ENCODE measurements at places on chromosomes 1 and 21.

GRCh38 chr1:59733443-59734141 lies 81.2 kb upstream of the HOOK1 start:
- no peak for DNase-seq

DNA sequence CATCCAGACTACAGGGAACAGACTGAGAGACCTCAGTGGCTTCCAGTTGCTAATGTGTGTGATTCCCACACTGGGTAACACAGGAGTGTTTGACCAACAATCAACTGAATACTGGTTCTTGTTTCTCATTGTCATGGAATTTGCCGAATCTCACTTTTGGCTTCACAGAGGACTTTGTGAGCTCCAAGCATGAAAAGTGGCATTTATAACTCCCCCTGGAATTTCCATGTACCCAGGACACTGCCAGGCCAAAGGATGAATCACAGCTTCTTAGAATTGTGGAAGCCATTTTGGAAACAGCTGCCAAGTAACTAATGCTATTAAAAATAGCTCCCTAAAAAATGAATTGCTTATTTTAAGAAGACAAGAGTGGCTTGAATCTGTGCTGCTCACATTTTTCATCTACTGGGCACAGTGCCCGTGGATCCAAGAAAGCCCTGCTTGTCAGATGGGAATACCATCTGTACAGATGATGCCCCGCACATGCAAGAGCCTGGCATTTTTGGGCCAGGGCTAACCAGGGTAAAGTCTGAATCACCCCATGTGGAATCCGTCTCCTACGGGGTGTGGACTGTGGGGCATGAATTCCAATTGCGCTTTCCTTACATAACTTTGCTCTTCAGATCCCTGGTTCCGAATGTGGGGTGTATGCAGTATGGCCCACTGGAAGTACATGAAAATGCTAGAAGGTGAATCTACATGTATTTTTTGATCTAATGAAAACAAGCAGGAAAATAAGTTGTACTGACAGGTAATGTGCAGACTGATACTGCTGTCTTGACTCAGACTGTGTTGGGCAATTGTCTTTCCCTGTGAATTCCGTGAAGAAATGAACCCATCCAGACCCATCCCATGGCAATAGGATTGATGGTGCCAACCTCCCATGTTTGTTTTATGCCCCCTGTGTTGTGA lies 487.3 kb downstream of the SIPA1L2 start:
- no peak for DNase-seq

- DNase-seq, result no peak
These were observed 1.1 kb downstream of the DPH2 start for GRCh38 chr1:43970911-43971310.

- no peak for DNase-seq
These were observed 84.6 kb downstream of the GPR88 start for GRCh38 chr1:100622506-100622905.

DNA sequence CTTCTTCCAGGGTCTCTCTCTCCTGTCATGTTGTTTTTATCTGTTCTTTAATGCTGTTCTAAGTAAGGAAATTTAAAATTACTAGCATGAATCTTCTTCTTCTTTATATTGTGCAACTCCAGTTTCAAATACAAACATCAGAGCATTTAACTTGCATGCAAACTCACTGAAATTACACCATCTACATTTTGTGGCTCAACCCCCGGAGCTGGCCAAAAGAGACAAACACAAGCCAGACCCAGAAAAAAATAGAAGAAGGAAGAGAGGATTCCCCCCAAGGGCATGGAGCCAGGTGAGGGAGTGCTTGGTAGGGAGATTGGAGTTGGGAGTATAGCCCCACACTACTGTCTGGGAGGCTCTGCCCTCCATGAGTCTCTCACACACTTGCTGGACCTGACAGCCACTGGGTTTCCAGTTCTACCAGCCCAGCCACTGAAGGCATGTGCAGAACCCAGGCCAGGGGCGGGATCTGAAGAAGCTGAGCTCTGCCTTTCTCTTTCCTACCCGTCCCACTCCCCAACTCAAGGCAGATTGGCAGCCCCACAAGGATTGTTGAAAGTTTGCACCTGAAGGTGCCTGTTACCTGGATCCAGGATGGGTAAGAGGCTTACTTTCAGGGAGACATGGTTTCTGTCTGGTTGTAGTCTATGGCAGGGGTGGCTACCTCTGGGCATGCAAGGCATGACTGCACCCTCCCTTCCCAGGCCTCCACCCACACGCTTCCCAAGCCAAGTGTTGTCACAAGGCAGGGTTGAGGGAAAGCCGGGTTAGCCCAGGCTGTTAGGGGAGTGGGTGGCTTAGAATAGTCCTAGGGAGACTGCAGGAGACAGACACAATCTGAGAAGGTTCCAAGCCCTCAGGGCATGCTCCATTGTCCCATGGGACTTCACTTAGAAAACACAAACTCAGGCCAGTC lies 297.2 kb downstream of the TGFB2 start:
- peak; percentile 32 for DNase-seq

DNA sequence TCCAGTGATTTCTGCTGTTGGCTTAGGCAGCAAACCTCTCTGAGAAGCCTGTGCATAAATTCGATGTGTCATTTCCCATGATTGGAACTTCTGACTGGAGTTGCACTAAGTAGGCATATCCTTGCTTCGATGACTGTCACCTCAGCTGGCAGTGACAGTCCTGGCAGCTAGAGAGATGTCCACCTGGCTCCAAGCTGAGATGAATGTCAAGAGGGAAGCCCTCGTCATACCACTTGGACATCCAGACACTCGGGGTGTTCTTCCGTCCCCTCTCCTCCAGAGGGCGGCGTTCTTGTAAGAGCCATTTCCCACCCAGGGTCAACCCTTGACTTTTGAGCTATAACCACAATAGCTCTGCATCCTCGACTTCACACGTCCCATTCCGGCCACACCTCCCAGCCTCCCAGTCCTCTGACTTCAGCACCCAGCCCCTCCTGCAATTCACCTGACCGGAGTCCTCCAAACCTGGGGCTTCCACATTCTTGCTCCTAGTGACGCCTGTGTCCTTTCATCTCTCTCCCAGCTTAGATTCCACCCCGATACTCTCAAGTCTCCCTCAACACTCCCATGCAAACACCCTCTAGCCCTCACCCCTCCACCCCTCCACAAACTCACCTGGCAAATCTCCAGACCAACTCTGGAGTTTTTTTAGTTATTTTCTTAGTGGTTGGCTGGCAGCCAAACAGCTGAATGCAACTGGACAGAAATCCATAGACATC lies 17.3 kb downstream of the CA6 start:
- DNase-seq, result peak; percentile 38

GRCh38 chr1:29176576-29176975 lies 5.1 kb downstream of the SRSF4 start:
- no peak for DNase-seq

DNA sequence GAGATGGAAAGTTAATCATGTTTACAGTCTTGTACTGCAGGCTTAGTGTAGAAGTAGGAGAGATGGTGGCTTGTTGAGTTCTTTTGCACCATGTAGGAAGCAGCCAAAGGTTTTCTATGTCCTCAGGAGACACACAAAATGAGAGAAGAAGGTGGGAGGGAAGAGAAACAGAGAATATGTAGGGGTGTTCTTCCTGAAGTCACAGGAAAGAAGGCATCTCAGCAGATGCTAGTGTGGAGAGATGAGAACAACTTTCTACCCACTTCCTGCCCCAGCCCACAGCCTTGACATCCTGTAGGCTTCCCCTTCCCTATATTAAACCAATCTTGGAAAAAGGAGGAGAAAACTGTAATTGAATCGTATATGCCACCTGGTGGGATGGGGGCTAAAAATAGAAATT lies 217.0 kb downstream of the S1PR1 start:
- DNase-seq, result no peak

DNA sequence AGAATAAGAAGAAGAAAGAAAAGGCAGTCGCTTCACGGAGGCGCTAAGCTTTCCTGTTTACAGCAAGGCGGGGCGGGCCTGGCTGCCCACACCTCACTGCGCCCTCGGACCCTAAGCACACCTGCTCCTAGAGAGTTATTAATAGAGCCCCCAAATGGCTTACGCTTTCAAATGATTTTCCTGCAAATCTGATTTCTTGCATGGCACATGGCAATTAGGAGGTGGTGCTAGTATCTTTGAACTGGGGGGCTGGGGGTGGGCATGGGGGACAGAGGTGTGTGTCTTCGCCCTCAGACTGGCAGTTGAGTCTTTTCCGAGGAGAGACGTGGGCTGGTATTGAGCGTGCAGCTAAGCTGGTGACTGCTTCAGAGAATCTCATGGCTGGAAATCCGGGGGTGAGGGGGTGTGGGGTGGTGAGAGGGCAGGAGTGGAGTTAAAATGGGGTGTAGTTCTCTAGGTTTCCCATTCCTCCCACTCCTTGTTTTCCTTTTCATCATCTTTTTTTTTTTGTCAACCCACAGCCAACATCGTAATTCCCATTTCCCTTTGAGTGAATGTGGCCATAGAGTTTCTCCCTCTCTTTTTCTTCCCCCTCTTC lies 1.3 kb downstream of the S1PR1 start:
- DNase-seq, result no peak

GRCh38 chr1:12634696-12635202 lies 9.1 kb upstream of the AADACL4 start:
- DNase-seq, result no peak

Measured in HAP-1 (cell line).